ENCODE measurements at places on chromosomes 3 and 15. TPM values are rescaled to one million over a fixed set of nuclear protein-coding genes. Genes with fewer than 3 reads are reported as not detected.

The GNB4 gene
- total RNA-seq = 2.1 TPM

The MAPK6 gene
- 49.4 TPM for total RNA-seq

The CDC25A gene
- 0.72 TPM for total RNA-seq

The TUBGCP4 gene
- 12.1 TPM for total RNA-seq

GRCh38 chr3:126432361-126433104, 37.8 kb downstream of the CFAP100 start:
- no peak for DNase-seq

GRCh38 chr3:127215714-127216414, 22.9 kb downstream of the PRR23E start:
- no peak for DNase-seq

GRCh38 chr15:77664428-77664827, 31.7 kb upstream of the LINGO1 start:
- no peak for DNase-seq

GRCh38 chr3:102030661-102031060, 181.3 kb downstream of the NFKBIZ start:
- DNase-seq = no peak

GRCh38 chr15:85414037-85414436, 33.6 kb downstream of the AKAP13 start:
- no peak for DNase-seq

DNA sequence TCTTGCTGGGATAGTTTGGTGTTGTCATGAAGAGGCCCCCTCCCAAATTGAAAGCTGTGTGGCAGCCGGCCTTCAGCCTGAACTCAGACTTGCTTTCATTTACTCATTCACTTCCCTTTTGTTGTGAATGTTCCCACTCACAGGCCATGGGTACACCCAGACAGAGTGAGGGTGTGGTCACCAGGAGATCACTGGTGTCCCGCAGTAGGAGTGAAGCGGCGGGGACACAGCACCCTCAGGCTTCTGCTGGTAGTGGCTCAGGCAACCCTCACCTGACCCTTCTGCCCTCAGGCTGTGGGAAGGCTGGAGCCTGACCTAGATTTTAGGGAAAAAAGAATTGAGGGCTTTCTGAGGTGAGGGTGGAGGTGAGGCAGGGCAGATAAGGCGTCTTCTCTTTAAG, 244.4 kb downstream of the SOX2 start:
- DNase-seq = no peak

DNA sequence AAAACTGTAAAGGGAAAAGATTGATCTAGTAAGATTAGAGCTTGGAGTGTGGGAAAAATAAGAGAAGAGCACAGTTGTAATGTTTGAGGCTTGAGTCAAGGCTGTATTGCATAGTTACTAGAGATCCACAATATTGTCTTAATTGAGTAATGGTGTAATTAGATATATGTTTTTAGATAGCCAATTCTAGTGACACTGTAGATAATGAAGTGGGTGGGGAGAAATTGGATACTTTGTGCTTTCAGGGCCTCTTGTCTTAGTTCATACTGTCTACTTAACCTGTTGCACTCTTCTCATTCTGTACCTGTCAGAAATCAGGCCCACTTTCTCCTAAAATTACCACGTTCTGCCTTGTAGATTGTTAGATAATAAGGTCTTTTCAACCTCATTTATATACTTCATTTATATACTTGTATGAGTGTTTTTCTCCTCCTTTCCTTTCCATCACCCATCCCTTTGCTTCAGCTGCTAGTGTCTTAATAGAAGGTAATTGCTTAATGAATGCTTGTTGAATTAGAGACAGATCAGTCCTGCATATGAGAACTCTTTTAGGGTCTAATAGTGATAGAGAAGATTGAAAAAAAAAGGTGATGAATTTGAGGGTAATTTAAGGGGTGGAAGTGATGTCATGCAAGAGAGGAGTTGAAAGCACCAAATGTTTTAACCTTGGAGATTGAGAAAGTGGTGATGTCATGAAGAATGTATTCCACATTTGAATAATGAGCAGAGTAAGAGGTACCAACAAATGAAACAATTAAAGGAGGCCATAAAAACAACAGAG, 32.0 kb downstream of the PIK3CA start:
- no peak for DNase-seq

- DNase-seq = peak; percentile 65
Measured at GRCh38 chr3:46866720-46867549, 3.7 kb upstream of the MYL3 start.

DNA sequence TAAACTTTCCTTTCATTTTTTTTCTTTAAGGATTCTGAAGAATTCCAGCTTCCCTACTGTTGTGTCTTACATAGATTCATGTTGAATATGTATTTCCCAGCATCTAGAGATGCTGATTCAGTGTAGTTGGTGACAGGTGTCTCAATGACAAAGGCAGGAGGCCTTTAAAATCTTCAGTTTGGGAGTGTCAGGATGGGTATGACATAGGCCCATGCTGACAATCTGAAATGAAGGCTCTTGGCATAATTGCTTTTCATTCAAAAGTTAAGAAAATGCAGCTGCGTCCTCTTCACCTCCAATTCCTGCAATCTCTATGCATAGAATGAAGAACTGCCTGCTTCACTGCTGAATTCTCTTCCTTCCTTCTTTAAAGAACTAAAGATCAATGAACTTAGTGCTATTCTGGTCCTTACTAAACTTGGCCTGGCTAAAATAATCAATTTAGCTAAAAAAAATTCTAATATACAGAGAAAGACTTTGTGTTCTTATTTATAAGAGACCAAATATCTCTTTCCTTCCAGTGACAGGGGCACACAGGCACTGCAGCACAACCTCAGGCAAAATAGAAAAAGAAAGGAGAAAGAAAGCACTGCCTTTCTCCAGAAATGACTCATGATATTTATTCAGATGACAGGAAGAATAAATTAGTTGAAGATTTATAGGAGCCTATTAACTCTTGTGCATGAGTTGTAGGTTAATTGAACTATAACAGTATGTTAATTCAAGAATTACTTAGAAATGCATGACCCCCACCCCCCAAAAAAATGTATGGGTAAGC, 152.6 kb upstream of the GBE1 start:
- no peak for DNase-seq

DNA sequence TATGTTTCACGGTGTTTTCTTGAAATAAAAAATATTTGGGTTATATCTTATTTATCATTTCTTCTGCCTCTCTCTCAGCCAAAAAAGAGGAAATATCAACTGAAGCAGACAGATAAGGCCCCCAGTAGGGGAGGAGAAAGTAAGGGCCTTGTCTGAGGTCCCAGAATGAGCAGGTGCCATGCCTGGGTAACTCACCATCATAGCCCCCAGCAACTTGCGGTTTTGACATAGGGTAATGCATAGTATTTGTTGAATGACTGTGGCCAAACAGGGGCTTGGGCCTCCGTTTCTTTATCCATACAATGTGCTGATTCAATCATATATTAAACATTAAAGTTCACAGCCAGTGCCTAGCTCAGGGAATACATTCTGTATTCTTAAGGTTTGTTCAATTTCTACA, 119.6 kb downstream of the ABI3BP start:
- no peak for DNase-seq

- DNase-seq = no peak
Measured at GRCh38 chr3:141521781-141522180, 35.0 kb downstream of the RASA2 start.

DNA sequence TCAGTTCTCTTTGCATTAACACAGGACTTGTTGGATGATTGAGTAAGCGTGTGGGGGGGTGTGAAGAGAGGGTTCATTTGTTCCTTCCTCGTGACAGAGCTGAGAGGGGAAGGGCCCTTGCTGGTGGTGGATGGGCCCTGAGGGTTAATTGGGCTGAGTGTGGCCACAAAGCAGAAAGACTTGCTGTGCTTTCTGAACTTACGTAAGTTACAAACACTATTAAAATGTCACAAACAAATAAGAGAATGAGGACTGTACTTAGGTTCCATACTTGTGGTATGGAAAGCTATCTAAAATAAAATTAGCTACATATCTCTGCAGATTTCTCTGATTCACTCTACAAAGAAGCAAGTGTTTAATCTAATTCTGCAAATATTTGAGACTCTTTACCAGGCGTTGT, 231.3 kb downstream of the LPP start:
- no peak for DNase-seq

GRCh38 chr3:46829699-46830208, 33.5 kb downstream of the MYL3 start:
- peak; percentile 38 for DNase-seq

GRCh38 chr15:76776969-76777368, 128.2 kb downstream of the SCAPER start:
- no peak for DNase-seq

DNA sequence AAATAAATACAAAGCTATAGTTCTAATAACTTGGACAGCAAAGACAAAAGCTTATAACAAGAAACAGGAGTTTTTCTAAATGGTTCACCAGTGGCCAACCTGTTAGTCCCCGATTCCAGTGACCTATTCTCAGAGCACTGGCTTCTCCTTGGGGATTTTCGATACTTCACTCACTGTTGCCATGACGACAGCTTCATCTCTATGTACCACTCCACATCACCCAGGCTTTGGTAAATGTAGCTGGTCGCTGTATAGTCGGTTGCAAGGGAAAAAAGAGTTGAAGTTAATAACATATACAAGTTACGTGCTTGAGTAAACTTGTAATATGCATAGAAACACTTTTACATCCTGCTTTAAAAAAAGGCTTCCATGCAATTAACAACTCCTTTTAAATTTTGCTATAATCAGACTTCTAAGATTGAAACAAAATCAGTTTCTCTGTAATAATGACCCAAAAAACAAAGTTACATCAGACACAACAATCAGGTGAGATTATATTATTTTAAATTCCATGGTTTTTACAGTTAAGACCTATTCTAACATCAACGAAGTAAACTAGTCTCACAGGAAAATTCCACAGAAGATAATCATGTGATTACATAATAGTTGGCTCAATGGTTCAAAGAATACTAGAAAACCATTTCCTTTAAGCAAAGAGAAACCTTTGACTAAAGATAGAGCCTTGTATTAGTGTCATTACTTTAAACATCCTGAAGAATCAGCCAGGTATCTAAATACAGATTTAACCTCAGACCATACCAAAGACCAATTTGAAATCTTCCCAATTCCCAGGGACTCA, 2.9 kb downstream of the CCNL1 start:
- DNase-seq = no peak

- DNase-seq = no peak
Measured at GRCh38 chr3:134161898-134162615, 88.6 kb downstream of the RYK start.

- DNase-seq = no peak
Measured at GRCh38 chr3:143751643-143752178, 96.6 kb downstream of the SLC9A9 start.

GRCh38 chr3:8095724-8096123, 405.9 kb upstream of the LMCD1 start:
- no peak for DNase-seq

All from CD4-positive, CD25-positive, alpha-beta regulatory T cell (primary cell).